Activated CD4-positive, alpha-beta T cell treated with anti-CD3 and anti-CD28 coated beads for 4 hours (primary cell): ENCODE measurements at places on chromosomes 7 and 10.

DNA sequence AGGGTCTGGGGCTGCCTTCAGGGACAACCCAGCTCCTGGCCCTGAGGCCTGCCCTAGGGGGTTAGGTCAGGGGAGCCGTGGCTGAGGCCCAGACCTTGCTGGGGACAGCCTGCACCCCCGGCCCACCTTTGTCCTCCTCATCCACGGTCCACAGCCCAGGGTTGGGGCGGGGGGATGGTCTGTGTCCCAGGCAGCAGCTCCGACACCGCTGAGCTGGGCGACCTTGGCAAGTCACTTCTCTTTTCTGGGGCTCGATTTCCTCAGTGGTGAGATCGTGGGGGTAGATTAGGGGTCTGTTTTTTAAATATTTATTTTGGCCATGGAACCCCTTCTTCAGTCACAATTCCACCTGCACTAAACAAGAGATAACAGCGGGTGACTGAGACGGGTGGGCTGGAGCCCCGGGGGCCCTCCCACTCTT, 30.9 kb downstream of the DNAJB12 start:
- DNase-seq, result no peak

DNA sequence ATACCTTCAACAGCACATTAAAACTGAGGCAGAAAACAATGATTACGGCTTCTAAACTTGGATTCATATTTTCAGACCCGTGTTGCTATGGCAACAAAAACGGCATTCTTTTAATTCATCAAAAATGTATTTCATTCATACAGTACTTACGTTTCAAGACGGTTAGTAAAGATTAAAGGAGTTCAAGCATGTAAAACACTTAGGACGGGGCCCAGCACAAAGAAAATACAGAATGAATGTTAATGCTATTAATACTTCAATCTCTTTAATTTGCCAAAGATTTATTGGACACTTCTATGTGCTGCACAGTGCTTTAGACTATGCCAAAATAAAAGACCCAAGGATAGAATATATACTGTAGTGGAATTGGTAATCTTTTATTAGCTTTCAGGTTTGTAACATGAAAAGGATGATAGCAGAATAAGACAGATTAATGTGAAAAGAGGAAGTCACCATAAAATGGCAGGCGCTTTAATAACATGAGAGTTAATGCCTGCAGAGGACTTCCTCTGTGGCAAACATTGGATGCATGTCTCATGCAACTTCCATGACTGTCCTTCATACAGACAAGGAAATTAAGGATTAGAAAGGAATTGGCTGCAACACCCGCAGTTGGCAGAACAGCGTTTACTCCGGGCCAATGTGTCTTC, 201.6 kb upstream of the KLF6 start:
- DNase-seq, result no peak

DNA sequence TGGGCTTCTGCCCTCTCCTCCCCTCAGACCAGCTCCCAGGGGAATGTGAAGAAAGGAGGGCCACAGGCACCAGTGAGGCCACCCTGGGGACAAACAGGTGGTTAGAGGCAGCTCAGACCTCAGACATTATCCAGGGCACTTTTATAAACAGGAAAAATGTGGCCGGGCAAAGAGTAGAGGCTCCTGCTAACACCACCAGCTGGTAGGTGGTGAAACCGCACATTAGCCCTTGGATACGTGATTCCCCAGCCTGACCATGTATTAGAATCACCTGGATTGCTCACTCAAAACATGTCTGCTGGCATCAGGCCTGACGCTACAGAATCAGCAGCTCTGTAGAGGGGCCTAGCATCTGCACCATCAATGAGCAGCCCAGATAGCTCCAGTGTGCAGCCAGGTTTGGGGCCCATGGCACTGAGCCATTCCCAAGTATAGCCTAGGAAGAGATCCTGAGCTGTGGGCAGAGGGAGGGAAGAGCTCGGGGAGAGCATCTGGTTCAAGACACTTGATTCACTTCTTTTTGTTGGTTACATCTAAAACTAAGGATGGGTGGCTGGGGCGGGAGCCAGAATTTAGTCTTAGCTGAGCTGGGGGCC, 37.1 kb downstream of the GPR26 start:
- DNase-seq, result no peak

GRCh38 chr10:78746155-78746763, 322.5 kb upstream of the ZMIZ1 start:
- no peak for DNase-seq

- no peak for DNase-seq
Observed at GRCh38 chr7:151249732-151250072, 1.2 kb upstream of the SMARCD3 start.

GRCh38 chr10:130404476-130405055, 268.4 kb downstream of the GLRX3 start:
- DNase-seq, result no peak

GRCh38 chr10:121322776-121323175, 275.5 kb downstream of the FGFR2 start:
- DNase-seq, result no peak

GRCh38 chr7:143299840-143300239, 11.7 kb downstream of the CASP2 start:
- peak; percentile 73 for DNase-seq

DNA sequence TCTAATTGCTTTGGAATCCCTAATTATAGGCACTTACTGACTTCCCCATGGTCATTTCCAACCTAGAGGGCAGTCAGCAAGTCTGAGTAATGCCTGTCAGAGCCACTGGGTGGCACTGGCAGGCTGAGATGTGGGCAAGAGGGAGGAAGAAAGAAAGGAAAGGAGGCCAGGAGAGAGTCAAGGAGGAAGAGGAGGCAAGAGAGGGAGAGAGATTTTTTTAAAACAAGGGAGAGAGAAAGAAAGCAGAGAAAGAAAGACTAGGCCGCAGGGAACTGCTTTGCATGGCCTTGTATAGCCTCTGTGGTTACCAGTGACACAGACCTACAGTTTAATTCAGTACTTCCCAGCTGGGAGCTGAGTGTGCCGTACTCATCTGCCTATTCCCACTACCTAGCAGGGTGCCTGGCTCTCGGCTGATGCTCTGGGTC, 210.4 kb upstream of the ADO start:
- DNase-seq, result peak; percentile 62

GRCh38 chr10:72140850-72141249, 52.5 kb upstream of the SPOCK2 start:
- no peak for DNase-seq

GRCh38 chr7:77388055-77388641, 28.0 kb downstream of the GSAP start:
- no peak for DNase-seq

DNA sequence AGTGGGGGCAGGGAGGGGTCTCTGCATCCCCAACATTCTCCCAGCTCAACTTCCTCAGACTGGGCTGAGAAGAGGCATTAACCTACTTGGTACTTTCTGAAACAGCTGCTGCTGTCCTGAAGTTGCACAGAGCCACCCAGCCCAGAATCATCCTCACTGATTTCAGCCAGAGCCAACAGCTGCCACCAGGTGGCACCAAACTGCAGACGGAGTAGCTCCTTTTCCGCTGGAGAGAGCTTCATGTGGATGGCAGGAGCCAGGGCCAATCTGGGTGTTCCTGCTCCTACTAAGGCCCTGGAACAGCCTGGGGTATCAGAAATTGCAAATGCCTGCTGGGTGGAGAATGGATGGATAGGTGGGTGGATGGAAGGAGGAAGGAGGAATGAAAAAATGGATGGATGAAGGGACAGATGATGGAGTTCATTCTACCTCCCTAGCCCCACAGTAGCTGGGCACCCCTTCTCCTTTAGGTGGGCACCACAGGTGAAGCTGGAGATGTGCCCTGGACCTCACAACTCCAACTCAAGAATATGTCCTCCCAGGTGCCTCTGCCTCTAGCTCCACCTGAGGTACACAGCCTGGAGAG, 11.8 kb upstream of the DRGX start:
- DNase-seq, result peak; percentile 50

DNA sequence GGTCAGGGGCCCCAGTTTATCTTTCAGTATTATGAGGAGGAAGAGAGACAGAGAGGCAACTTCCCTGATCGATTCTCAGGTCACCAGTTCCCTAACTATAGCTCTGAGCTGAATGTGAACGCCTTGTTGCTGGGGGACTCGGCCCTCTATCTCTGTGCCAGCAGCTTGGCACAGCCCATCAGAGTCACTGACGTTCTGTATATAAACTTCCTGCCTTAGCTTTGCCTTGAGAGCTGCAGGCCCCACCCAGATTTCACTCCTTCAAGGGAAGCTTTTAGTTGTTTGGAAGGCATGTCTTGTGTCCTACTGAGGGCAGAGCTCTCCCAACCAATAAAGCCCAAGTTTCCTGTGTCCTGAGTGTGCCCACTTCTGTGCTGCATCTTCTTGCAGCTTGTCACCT, 242.5 kb upstream of the PRSS58 start:
- peak; percentile 12 for DNase-seq

DNA sequence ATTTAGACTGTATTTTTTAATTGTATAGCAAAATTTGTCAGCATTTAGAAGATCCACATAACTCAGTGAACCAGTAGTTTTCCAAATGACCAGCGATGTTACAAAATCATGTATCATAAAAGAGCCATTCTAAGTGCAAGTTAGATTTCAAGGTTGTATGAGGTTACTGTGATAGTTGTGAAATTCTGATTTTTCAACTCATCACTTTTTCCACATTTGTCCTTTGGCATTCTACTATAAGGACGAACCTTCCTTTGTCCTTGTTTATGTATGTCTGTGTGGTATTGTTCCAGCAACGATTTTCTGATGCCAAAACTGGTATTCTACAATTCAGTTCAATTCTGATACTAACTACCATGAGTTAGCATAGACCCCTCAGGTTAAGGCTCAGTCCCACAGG, 64.2 kb downstream of the TAX1BP1 start:
- no peak for DNase-seq

DNA sequence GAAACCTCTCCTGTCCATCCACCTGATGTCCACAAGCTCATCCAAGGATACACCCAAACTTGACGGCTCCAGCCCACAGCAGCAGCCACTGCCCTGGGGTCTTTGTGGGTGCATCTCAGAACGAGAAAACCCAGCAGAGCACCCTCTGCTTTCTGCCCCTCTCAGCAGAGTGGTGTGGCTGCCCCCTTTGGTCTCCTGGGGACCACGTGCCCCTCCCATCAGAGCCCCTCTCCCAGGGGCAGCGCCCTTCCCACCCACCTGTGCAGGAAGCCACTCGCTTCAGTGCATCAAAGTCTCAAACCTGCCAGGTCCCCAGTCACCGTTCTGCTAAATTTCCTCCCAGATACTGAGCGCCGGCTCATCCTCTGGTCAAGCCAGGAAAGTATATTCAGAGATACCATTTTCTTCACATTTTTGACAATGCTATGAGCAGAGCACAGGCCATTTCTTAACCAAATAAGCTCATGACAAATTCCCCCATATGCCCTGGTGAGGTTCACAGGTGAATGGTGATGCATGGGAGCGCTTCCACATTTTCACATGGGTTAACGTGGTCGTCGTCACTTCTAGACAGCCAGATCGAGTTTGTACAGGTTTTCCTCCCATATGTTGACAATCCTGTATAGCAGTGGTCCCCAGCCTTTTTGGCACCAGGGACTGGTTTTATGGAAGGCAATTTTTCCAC, 32.4 kb downstream of the CAMK2B start:
- DNase-seq, result no peak
